ENCODE measurements at places on chromosomes 12 and 14. TPM values are rescaled to one million over a fixed set of nuclear protein-coding genes. Genes with fewer than 3 reads are reported as not detected.

DNA sequence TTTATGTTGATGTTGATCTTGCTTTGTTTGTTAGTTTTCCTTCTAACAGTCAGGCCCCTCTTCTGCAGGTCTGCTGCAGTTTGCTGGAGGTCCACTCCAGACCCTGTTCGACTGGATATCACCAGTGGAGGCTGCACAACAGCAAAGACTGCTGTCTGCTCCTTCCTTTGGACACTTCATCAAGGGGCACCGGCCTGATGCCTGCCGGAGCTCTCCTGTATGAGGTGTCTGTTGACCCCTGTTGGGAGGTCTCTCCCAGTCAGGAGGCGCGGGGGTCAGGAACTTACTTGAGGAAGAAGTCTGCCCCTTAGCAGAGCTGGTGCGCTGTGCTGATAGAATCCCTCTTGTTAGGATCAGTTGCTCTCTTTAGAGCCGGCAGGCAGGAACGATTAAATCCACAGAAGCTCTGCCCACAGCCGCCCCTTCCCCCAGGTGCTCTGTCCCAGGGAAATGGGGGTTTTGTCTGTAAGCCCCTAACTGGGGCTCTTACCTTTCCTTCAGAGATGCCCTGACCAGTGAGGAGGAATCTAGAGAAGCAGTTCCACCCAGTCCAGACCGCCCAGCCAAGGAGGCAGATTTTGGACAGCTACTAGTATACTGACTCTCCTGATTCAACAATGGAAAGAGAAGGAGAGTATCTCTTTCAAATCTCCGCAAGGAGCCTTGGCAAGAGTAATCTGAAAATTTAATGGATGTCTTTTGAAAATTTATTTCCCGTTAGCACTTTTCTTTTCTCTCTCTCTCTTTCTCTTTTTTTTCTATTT lies 25.2 kb downstream of the MIA2 start:
- H3K27ac ChIP-seq = no peak overlapping the region
- no peaks in the 10 kb centered on the region for H3K36me3 ChIP-seq
- DNase-seq = no peak
- no peaks in the 10 kb centered on the region for H3K27me3 ChIP-seq
- no peak overlapping the region for H3K4me3 ChIP-seq
- no peaks in the 10 kb centered on the region for H3K4me1 ChIP-seq

GRCh38 chr12:14937014-14937413 lies 1.3 kb downstream of the ERP27 start:
- H3K36me3 ChIP-seq = no peaks in the 10 kb centered on the region
- no peaks in the 10 kb centered on the region for H3K27me3 ChIP-seq
- no peak overlapping the region for H3K4me3 ChIP-seq
- DNase-seq = no peak

DNA sequence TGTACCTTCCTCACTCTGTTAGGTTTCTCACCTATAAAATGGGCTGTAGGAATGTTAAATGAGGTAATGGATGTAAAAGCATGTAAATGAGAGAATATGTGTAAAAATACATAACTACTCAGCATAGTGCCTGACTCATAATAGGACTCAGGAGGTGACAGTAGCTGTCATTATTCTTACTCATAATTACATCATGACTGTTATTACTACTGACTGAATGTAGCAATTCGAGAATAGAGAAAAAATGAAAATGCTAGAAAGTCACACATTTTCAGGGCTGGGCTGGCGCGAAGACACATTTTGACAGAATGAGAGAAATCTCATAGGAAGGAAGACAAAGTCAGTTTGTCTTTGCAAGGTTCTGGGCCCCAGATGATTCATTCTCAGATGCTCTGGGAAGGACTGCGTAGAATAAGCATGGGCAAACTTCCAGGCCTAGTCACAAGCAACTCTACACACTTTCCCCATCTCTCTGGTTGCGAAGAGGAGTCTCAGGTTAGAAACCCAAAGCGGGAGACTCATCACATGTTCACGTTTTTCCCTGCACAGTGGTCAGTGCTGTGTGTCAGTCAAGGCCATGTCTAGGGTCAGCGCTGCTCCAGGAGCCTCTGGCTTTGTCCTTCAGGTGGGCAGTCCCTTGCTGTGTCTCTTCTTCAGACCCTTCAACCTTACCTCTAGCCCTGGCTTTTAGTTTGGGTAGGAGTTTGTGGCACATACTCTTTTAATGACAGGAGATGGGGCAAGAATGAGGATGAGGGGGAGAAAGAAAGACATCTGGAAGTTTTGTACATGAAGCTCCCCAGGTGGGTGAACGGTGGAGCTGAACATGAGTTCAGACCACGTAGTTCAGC lies 8.4 kb downstream of the GPRC5A start:
- no peaks in the 10 kb centered on the region for H3K36me3 ChIP-seq
- H3K27me3 ChIP-seq = peaks cover 3% of the 10 kb centered on the region
- H3K27ac ChIP-seq = no peak overlapping the region
- no peak overlapping the region for H3K4me3 ChIP-seq
- no peak for DNase-seq

DNA sequence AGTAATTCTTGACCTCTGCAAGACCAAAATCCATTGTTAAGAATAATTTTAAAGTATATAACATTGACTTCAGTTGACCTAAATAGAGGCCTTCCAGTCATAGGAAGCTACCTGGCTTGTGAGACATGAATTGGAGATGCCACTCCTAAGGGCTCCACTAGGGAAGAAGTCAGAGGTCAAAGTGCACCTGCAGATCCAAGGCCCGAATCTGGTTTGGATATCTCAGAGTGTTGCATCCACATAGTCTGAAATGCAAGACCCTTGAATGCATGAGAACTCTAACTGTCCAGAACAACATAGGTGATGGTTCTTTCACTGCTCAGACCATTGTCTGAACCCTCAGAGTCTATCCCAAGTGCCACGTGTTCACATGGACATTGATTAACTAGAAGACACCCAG lies 22.4 kb downstream of the RFX4 start:
- no peak overlapping the region for H3K4me3 ChIP-seq
- H3K27me3 ChIP-seq = no peaks in the 10 kb centered on the region

DNA sequence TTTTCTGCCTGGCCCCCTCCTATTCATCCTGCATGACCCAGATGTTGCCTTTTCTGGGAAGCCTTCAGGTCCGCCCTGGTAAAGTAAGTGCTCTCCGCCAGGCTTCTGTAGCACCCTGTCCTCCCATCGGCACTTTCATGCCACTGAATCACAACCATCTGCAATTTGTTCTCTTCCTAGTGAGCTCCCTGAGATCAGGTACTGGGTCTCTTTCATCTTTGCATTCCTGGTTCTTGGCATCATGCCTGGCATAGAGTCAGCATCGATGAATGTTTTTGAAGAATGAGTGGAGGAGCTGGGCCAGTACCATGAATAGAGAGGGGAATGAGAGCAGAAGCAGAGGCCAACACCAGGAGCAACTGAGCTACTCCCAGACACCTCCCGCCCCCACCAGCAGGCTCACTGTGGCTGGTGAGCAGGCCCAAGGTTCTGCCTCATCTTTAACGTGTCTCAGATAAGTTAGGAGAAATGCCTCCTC lies 13.1 kb downstream of the ZDHHC22 start:
- H3K27ac ChIP-seq = no peak overlapping the region
- H3K4me3 ChIP-seq = no peak overlapping the region
- H3K36me3 ChIP-seq = peaks cover 22% of the 10 kb centered on the region
- no peak for DNase-seq
- H3K27me3 ChIP-seq = peaks cover 5% of the 10 kb centered on the region
- H3K4me1 ChIP-seq = peaks cover 37% of the 10 kb centered on the region

DNA sequence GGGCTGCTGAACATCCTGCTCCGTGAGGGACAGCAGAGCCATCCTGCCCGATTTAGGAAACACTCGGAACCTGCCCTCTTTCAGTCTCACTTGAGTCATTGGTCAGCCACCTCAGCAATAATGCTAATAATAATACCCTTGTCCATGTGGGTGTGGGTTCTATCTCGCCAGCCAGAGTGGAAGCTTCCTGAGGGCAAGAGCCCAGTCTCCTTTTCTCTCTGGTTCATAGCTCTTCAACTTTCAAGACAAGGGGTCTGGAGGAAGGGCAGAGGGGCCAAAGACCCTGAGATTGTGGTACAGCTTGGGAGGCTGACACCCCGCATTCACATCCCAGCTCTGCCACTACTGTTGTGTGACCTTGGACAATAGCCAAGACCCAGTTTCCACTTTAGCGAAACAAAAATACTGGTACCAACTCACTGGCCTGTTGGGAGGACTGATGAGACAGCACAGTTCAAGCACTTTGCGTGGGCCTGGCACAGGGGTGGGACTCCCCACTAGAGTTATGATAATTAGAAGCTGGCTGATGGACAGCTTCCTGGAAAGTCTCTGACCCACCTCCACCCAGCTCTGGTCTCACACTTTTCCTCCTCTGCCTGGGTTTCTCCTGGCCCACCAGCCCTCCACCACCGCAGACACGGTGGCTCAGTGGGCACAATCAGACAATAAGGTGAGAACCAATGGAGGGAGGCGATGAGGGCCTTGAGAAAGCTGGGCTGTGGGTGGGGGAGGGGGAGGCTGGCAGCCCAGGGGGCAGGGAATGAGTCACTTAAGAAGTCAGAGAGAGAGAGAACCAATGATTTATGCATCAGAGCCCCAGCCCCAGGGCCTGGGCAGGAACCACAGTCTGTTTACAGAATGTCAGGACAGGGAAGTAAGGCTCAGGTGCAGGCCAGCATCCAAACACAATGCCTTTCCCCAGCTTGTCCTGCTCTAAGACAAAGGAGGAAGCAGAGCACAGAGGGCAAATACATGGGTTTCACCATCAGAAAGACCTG lies 9.6 kb downstream of the FAIM2 start:
- H3K27me3 ChIP-seq = no peaks in the 10 kb centered on the region
- H3K27ac ChIP-seq = no peak overlapping the region
- H3K36me3 ChIP-seq = peaks cover 75% of the 10 kb centered on the region
- no peak for DNase-seq

DNA sequence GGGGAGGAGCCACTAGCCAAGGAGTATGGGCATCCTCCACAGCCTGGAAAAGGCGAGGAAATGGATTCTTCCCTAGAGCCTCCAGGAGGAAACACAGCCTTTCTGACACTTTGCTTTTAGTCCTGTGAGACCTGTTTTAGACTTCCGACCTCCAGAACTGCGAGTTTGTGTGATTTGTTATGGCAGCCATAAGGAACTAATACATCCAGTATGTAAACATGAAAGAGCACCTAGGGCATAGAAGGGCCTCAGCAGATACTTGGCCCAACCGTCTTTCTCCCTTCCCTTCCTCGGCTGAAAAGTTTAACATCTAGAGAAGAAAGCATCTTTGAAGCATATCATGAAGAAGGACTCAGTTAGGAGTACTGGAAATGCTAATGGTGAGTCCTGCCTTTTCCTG lies 3.6 kb downstream of the HIP1R start:
- peaks cover 71% of the 10 kb centered on the region for H3K4me1 ChIP-seq
- H3K36me3 ChIP-seq = peaks cover 24% of the 10 kb centered on the region
- no peak overlapping the region for H3K4me3 ChIP-seq
- H3K27me3 ChIP-seq = no peaks in the 10 kb centered on the region
- no peak overlapping the region for H3K27ac ChIP-seq

DNA sequence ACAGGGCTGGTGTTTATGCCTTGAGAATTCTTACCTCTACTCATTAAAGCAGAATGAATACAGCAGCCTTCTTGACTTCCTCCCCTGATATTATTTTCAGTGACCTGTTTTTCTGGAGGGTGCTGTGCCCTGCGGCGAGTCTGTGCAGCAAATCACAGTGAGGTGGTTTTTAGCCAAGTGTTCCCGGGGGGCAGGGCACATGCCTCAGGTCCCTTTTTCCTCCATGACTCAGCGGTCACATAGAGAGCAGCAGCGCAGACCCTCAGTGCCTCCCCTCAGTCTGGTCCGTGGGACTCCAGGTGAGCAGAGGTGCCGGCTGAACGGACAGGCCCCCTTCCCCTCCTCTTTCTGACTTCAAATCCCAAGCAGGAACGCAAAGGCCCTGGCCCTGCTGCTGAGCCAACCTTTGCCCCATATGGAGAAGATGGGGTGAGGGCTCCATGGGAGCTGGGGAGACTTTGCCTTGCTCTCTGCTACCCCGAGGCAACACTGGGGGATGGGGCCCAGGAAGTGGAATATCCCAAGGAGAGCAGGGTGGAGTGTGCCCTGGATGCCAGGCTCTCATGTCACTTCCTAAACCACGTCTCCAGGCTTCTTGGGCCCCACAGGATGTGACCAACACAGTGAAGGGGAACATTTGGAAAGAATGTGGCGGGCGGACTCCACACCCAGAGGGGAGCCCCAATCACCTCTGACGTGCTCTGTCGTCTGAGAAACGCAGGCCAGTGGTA lies 90.0 kb downstream of the DHRS2 start:
- no peak for DNase-seq
- no peaks in the 10 kb centered on the region for H3K27me3 ChIP-seq
- H3K4me3 ChIP-seq = no peak overlapping the region
- no peaks in the 10 kb centered on the region for H3K36me3 ChIP-seq
- no peaks in the 10 kb centered on the region for H3K4me1 ChIP-seq

CACNA1C gene
- 14.8 TPM for total RNA-seq

NELL2 gene
- total RNA-seq = 105 TPM

TUBA1B gene
- total RNA-seq = 1,569 TPM

ZC3H10 gene
- total RNA-seq = 5.2 TPM

Data from spinal cord (tissue), 10 donors.